ENCODE measurements at places on chromosomes 5 and 9.
A peak's percentile ranks its signal among the peaks of the same experiment; 100 is the strongest.

GRCh38 chr5:150144879-150145278 is 10.8 kb downstream of the PDGFRB start:
- DNase-seq, result no peak

- DNase-seq, result no peak
These were observed 180.8 kb downstream of the RASEF start for GRCh38 chr9:82882138-82882537.

DNA sequence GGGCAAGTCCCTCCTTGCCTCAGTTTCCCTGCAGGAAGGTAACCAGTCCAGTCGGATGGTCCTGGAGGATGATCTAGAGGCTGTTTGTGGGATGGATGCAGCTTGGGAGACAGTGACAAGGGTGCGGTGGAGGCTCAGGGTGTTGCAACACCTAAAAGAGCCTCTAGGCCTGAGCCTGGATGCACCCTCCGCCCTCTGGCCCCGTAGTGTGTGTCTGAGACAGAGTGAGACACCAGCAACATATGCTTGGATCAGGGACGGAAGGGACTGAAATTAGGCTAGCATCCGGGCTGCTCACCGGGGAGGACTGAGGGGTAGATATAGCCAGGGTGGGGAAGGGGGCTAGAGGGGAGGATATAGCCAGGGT is 1.1 kb downstream of the CRAT start:
- no peak for DNase-seq

GRCh38 chr5:61591859-61592258 is 259.8 kb downstream of the ZSWIM6 start:
- no peak for DNase-seq

GRCh38 chr5:32538031-32538547 is 47.3 kb upstream of the SUB1 start:
- no peak for DNase-seq

DNA sequence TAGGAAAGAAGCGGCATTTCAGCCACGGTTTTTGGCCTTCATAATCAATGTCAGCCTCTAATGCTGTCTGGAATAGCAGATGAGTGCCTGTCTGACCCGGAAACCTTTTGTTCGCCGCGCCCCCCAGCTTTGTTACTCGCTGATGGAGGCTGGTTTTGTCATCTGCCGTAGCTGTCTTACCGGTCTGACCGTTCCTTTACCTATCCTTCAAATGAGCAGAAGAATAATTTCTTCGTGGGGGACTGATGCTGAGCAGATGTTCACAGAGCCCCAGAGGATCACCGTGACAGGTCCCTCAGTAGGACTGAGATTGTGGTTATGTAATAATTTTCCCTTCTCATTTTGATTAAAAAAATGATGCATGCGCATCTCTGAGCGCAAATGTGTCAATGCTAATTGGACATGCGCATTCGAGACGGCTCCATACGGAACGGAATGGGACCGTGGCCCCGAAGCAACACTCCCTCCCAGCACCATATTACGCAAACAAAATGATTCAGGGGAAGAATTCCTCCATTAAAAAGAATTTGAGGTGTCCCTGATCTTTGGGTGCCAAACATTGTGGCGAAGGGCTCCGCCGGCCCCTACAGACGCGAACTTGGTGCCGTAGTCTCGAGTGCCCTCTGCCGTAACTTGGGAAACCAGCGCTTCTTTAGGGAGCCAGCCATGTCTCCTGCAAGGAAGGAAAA is 27.6 kb downstream of the TLX3 start:
- DNase-seq, result peak; percentile 40

- DNase-seq, result no peak
These were observed 95.5 kb upstream of the SPATA31D4 start for GRCh38 chr9:81832571-81833285.

DNA sequence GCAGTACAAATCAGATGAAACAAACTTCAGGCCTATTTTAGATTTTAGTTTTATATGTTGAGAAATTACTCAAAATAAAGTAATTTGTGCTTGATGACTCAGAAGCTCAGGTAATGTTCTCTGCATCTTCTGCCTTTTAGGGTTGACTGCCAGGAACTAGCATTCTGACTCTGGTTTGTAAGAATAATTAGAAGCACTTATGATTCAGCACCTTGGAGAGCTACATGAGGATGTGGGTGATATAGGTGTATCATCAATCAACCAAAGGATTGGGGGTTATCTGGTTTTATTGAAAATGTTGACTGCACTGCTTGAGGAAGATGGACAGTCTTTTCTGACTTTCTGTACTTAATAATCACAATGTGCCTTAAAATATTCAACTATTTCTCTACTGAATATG is 118.7 kb upstream of the SGCD start:
- DNase-seq, result no peak

DNA sequence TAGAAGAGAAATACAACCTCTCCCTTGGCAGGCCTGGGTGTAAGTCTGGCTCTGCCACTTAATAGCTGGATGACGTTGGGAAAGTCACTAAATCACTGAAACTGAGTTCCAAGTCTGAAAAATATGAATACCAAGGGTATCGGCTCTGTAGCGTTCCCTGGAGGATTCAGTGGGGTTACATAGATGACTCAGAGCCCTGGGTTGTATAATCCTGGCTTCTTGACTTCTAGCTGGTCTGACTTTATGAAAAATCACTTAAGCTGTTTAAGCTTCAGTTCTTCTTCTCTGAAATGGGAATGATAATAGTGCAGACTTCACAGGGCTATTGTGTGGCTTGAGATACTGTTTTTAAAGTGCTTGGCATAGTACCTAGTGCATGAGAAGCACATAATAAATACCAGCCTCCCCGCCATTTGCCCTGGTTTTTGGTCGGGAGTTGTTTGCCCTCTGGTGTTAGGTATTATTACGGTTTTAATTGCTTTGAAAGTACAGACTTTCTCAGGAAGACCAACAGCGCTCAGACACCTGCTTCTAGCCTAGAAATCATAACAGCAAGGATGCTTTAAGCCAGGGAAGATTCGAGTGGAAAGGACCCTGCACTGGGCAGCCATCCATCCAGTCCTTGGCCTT is 43.0 kb downstream of the CYFIP2 start:
- DNase-seq, result peak; percentile 14

DNA sequence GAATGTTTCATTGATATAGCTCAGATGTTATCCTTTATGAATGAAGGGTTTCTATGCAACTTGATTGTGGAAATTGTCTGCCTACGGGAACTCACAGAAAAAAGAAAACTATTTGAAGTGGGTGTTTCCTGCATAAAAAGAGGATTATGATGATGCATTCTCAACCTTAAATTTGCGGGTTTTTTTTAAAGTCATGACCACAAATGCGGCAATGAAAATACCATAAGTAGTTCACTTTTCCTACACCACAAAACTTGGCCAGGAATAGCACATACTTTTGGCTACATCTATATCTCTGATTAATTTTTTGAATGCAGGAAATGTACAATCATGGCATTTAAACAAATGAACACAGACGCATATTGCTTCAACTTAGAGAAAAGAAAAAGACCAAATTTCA is 754.7 kb downstream of the DTWD2 start:
- DNase-seq, result no peak

- DNase-seq, result no peak
These were observed 2.1 kb downstream of the CSF2 start for GRCh38 chr5:132075719-132076077.

- DNase-seq, result peak; percentile 83
These were observed 571.2 kb upstream of the WWC1 start for GRCh38 chr5:167720259-167720658.

DNA sequence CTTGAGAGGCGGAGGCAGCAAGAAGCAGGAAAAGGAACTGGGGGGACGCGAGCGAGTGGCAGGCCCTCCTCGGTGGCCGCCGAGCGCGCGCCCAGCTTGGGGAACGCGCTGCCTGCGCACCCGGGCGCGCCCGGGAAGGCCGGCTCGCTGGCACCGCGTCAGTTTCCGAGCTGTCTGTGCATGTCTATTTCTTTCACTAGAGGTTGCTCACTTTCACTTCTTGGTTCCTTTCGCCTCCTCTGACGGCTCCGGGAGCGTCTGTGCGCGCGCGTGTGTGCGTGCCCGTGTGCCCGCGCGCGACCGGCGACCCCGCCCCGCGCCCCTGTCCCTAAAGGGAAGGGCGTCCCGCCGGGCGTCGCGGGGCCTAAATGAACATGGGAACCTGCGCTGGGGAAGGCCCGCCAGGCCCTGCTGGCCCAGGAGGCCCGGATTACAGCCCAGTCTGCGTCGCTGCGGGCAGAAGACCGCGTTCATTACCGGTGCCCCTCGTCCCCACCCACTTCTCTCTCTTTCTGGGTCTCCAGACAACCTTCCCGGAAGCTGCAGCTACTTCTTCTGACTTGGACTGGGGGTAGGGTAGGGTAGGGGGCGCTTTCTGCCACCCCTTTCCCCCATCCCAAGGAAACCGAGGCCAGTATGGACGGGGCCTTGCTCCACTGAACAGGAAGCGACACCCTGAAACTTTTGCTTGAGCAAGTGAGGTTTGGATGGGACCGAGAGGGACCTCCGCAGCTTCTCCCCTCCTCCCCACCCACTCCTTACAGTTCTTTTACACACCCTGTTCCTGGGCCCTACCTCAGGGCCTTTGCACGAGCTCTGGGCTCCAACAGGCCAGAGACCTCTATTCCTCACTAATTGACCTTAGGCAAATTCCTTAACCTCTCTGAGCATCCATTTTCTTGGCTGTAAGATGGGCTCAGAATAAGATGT is 205.8 kb upstream of the IER5L start:
- peak; percentile 17 for DNase-seq

GRCh38 chr9:93657331-93658111 is 81.1 kb downstream of the PHF2 start:
- DNase-seq, result no peak

GRCh38 chr5:32311404-32312196 is 1.1 kb downstream of the MTMR12 start:
- no peak for DNase-seq
